ENCODE measurements at places on chromosomes 4 and X. TPM values are rescaled to one million over a fixed set of nuclear protein-coding genes. Genes with fewer than 3 reads are reported as not detected.

FAM241A gene
- 3.5 TPM for total RNA-seq

- DNase-seq, result no peak
Observed at GRCh38 chr4:185898413-185898812, 86.4 kb upstream of the SORBS2 start.

DNA sequence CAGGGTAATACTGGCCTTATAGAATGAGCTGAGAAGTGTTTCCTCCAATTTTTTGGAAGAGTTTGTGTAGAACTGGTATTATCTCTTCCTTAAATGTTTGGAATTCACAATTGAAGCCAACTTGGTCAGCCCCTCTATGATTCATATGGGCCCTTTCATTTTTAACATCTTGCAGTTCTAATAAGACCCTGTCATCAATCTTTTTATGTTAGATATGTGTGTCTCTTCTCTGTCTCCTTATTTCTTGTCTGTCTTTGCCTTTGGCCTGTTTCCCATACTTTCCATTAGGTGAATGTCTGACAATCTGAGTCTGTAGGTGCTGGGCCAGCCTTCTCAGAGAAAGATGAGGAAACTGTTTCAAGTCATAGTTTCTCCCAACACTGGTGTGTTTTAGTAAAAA lies 88.7 kb downstream of the SLC16A2 start:
- DNase-seq, result no peak

- no peak for DNase-seq
Observed at GRCh38 chrX:154329294-154329693, 33.7 kb downstream of the TKTL1 start.

GRCh38 chrX:147953976-147954375 lies 27.2 kb upstream of the FMR1NB start:
- DNase-seq, result no peak

KLHL4 gene
- 0.10 TPM for total RNA-seq

GRCh38 chrX:103405009-103405333 lies 28.6 kb downstream of the BEX3 start:
- no peak for DNase-seq

PFKFB1 gene
- total RNA-seq, result 0.59 TPM

- no peak for DNase-seq
Observed at GRCh38 chrX:39935411-39936064, 162.2 kb downstream of the BCOR start.

GRCh38 chr4:107255596-107255995 lies 219.5 kb upstream of the DKK2 start:
- no peak for DNase-seq

GRCh38 chrX:38368774-38369173 lies 16.4 kb downstream of the OTC start:
- no peak for DNase-seq

- DNase-seq, result no peak
Observed at GRCh38 chrX:152824841-152825374, 5.6 kb downstream of the CETN2 start.

MGAT4D gene
- not detected for total RNA-seq

- DNase-seq, result no peak
Observed at GRCh38 chr4:152945639-152946038, 9.5 kb downstream of the FHDC1 start.

ANKRD37 gene
- 14.5 TPM for total RNA-seq

PABPC4L gene
- not detected for total RNA-seq

- DNase-seq, result no peak
Observed at GRCh38 chrX:95703696-95704095, 980.9 kb upstream of the DIAPH2 start.

RIBC1 gene
- 0.57 TPM for total RNA-seq

LANCL3 gene
- total RNA-seq, result 0.15 TPM

DNA sequence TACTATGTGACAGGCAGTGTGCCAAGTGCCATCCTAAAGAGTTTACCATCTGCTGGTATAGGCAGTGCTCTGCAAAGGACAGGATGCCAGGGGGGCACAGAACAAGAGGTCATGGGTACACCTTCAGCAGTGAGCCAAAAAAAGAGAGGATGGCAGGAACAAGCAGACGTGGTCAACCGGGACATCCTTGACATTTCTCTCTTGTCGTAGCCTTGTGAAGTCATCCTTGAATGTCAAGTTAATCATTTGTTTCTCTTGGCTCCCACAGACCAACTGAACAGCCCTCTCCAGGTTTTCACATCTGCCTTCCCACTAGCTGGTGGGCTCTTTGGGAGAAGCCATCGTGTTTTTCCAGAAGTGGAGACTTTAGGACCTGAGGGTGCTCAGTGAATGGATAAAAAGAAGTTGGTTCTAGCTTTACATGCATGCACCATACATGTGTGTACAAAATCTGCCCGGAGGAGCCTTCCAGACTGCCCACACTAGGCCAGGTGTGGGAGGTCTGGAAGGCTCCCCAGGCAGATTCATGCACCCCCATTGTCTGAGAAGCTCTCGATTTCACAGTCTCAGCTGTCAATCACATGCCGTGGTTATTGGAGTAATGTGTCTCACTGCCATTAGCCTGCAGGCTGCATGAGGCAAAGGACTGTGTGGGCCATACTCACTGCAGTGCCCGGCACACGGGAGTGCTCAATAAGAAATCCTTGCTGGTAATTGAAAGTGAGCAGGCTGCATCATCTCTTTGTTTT lies 16.4 kb downstream of the PNMA6F start:
- no peak for DNase-seq

RNF212 gene
- total RNA-seq, result 1.4 TPM

ARSD gene
- 1.0 TPM for total RNA-seq

CCNA2 gene
- total RNA-seq, result 100 TPM

GRCh38 chr4:13355111-13355880 lies 128.8 kb downstream of the RAB28 start:
- no peak for DNase-seq

DNA sequence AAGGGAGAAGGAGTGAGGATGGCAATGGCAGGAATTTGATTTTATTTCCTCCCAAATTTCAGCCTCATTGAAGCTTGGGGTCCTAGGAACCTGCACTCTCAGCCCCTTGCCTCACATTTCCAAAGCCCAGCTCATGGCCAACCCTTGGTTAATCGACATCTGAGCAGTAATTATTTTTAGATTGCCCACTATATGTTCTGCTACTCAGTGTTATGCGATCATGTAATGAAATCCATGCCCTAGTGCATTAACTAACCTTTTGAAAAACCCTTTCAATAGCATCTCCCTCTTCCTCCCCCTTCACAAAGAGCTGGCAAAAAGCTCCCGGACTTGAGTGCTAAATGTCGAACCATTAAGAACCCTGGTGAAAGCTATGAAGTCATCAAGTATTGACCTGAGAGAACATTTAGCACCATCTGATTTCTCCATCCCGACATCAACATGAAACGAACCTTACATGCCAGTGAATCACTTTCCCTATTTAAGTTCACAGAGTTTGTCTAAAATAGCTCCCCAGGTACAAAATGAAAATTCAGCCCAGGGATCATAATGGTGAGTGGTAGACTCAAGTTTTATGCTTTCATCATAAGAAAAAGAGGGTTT lies 59.2 kb upstream of the RPS6KA3 start:
- no peak for DNase-seq

DNA sequence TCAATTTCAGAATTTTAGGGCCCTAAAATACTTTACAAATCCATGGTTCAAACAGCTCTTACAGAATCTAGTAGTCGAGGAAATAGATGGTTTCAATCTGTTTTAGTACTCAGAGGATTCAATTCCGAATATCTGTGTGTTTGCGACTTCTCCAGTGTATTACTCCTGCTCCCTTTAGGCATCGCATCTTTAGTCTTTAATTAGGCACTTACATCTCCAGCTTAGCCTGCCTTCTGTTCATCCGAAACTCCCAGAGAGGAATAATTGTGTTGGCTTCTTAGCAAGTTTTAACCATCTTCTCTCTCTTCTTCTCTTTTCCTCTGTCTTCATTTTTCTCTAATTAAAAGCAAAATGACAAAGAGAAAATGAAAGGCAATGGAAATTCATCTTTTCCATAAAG lies 1901.3 kb upstream of the TENM3 start:
- no peak for DNase-seq

FSTL5 gene
- not detected for total RNA-seq

ASB11 gene
- total RNA-seq, result not detected

DNA sequence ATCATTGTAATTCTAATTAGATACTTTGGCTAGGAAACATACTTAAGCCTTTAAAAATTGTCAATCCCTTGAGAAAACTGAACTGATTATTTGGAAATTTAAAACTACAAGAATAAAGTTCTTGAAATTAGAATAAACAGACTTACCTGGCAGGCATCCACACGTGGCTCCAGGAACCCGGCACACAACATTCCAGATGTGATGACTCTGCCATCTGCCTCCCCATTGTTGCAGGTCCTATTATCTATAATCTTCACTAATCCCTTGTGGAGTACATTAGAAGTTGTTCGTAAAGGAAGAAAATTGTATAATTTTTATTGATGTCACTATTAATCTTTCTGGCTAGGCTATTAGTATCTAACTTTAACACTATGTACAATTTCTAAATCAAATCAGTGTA lies 16.2 kb upstream of the GNRHR start:
- no peak for DNase-seq

FRAS1 gene
- not detected for total RNA-seq

SLC49A3 gene
- total RNA-seq, result 0.19 TPM

- DNase-seq, result no peak
Observed at GRCh38 chrX:132452911-132453550, 35.8 kb downstream of the MBNL3 start.

GRCh38 chr4:7816771-7817170 lies 122.9 kb downstream of the AFAP1 start:
- DNase-seq, result no peak

RAB33A gene
- 29.6 TPM for total RNA-seq

- peak; percentile 34 for DNase-seq
Observed at GRCh38 chrX:154458954-154459778, 1.1 kb downstream of the PLXNA3 start.

DNA sequence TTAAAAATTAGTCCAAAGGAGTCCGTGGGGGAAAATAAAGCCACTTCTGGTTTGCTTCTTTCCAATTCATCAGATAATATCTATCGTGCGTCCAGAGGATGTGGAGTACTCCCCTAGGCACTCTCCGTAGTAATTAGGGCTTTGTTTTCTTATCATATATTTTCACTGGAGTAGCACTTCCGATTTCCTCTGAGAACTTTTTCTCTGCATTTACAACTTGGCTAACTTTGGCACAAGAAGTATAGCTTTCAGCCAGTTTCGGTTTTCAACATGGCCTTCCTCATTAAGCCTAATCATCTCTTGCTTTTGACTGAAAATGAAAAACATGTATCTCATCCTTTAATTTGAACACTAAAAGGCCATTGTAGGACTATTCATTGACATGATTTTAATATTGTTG lies 80.5 kb downstream of the CASP3 start:
- DNase-seq, result no peak

- no peak for DNase-seq
Observed at GRCh38 chr4:8541981-8542715, 38.0 kb upstream of the GPR78 start.

GRCh38 chrX:11724122-11725017 lies 33.7 kb upstream of the MSL3 start:
- peak; percentile 10 for DNase-seq

DNA sequence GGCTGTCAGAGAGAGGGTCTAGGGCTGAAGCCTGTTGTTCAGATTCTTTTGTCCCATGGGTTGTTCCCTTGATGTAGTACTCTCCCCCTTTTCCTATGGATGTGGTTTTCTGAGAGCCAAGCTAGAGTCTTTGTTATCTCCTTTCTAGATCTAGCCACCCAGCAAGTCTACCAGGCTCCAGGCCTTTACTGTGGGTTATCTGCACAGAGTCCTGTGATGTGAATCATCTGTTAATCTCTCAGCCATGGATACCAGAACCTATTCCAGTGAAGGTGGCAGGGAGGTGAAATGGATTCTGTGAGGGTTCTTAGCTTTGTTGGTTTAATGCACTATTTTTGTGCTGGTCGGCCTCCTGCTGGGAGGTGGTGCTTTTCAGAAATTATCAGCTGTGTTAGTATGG lies 109.5 kb downstream of the PRR32 start:
- DNase-seq, result no peak

DNA sequence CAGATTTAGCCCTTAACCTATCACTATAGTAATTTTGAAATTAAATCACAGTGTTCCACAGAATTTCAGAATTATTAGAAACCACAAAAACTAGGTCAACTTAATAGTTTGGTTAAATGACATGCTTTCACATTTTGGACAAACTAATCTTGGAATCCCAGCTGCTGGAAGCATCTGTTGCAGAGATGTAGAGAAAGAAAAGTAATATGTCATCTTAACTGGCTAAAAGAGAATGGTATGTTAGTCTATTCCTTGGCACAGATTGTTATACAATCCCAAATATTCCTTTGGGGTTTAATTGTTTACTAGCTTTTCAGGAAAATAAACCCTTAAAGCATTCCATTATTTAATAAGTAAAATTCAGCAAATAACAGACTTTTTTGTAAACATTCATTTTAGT lies 519.9 kb downstream of the IL15 start:
- DNase-seq, result no peak

SLC6A14 gene
- not detected for total RNA-seq

CXCL3 gene
- not detected for total RNA-seq

GRCh38 chr4:117357437-117357836 lies 272.1 kb upstream of the TRAM1L1 start:
- no peak for DNase-seq

DNA sequence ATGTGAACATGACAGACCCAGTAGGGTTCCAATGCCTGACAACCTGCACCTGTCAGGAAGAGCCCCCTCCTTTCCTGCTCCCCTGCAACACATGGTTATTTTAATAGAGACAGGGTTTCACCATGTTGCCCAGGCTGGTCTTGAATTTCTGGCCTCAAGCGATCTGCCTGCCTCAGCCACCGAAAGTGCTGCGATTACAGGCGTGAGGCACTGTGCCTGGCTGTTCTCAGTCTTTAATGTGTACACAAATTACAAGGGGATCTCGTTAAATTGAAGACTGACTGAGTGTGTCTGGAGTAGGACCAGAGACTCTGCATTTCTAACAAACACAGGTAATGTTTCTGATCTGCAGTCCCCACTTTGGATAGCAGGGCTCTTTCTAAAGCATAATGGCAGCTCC lies 55.4 kb downstream of the NPNT start:
- no peak for DNase-seq

NDP gene
- total RNA-seq, result not detected

GRCh38 chr4:8272472-8273428 lies 3.2 kb downstream of the HTRA3 start:
- DNase-seq, result no peak

GRCh38 chr4:128825226-128825625 lies 15.7 kb downstream of the JADE1 start:
- no peak for DNase-seq

Measured in activated CD4-positive, alpha-beta memory T cell treated with anti-CD3 and anti-CD28 coated beads for 36 hours (primary cell).